ENCODE measurements at places on chromosomes 2 and 18.

DNA sequence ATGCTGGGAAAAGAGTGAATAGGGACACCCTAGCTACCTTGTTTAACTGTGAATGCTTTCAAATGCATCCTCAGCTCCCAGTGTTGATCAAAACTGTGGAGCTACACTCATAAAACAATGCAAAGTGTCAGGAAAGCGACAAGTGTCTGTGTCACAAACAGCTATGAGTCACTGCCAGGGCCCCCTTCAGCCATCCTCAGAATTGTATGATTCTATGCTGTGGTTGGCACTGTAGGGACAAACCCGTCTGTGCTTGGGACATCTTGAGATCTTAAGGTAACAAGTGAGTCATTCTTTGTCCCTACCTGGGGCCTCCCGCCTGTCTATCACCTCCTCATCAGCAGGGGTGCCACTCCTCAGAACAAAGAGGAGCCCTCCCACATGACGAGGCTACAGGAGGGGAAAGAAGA lies 42.4 kb downstream of the KLF7 start:
- no peak for DNase-seq

DNA sequence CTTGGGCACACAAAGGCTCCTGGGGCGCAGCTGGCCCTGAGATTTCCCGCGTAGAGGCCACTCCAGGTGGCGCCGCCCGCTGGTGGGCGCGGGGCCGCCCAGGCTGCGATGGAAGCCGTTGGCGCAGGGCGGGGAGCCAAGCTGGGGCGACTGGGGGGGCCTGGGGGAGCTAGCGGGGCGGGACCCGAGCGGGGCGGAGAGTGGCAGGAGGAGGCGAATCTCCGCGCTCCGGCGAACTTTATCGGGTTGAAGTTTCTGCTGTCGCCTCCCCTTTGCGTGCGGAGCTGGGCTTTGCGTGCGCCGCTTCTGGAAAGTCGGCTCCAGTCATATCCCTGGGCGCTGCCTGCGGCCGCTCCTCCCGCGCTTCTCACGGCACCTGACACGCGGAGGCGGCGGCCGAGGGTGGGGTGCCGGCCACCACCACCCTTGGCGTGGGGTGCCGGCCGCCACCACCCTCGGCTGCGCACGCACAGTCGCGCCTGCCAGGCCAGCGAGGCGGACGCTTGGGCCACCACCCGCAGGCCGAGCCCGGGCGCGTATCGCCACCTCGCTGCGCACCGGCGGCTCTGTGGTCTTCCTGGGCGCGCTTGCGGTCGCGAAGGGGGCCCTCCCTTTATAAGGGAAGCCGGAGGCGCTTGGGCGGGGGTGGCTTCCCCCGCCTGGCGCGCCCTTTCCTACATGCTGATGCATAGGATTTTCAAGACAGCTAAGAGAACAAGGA lies 919 bp upstream of the CYP1B1 start:
- no peak for DNase-seq

DNA sequence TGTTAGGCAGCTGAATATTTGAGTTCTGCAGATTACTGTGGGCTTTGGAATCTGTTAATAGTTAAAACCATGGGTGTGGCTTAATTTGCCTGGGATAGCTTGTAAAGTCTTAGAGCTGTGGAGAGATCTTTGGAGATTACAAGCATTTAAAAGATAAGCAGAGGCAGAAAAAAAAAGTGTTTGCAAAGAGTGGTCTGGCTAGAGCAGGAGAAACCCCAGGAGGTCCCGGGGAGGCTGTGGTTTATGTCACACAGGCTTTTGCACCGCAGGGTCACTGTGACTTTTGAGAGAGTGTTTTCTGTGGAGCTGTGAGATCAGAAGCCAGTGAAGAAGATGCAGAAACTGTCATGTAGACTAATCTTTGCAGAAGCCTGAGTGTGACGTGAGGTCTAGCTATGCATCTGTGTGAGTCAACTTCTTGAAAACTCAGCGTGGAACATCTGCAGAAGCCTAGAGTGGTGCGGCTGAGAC lies 49.0 kb downstream of the SETBP1 start:
- peak; percentile 28 for DNase-seq

DNA sequence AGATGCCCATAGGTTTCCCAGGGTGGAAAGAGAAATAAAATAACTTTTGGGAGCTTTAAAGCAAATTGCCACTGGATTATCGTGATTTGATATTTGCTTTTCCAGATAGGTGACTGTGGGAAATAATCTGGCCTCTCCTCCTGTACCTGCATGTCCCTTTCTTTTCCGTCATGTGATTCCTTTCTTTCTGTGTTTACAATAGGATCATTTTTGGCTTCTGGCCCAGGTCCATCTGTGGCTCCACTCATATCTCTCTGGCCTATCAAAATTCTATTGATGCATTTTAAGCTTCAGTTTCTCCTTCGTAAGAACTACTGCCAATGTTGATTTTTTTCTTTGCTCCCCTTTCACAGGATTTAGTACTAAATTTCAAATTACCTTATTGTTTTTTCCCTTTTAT lies 153.6 kb downstream of the CCDC85A start:
- DNase-seq, result no peak

DNA sequence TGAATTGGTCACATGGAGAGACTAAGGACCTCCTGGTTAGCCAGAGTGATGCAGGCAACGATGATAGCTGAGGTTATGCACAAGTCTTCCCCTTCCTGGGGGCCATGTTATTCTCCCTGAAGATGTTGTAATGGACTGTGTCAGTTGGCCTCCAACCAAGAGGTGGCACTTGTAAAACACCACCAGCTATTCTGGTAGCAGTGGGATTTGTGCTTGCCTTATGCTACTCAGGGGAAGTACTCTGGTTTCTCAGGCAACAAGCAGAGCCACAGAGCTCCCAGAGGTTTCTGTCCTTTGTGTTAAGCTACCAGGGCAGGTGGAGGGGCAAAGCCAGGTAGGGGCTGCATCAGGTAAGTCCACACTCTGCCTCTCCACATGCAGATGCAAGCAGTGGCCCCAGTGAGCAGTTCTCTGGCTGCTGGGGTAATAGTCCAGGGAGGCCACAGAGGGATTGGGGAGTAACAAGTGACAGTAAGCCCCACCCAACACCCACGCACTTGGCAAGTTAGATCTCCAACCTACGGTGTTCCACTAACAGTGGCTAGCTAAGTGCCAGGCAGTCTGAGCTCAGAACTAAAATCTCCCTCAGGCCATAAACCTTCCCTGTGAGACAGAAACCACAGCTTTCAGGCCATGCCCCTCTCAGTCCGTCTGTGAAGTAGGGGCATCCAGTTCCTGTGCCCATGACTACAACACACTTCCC lies 99.7 kb downstream of the RND3 start:
- DNase-seq, result no peak

DNA sequence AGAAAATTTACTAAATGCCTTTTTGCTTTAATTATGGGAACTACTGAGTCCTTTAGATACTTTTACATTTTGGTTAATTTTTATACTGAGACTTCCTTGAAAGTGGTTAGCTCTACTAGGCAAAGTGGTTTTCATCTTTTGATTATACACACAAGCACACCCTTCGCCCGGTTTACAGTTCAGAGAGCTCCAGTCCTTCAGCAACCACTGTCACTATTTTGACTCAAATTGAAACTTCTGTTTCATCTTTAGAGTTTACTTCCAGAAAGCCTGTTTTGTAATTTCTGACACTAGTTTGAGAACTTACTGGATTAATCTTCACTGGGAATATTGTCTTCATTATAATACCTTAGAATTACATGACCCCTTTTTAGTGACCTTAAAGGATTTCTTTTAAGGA lies 140.3 kb upstream of the FOSL2 start:
- DNase-seq, result no peak

DNA sequence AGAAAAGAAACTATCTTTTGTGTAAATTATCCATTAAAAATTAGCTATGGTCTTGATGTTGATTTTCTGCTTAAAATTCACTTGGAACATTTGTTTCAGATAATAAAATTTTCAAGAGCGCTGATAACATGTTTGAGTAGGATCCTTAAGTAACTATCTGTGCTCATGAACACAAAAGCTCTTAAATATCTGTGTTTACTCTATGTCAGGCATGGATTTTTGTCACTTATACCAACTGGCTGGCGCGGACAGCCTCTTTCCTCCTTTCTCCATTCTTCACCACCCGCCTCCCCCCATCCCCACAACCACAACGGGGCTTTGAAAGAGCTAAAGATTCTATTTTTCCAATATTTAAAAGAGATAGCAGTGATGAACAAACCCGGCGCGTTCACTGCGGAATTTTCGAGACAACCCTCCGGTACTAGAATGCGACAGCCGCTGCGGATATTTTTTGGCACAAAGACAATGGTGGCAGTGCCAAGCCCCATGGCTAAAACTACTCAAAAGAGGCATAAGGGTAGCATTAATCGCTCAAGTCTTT lies 181.5 kb downstream of the TCF4 start:
- no peak for DNase-seq

DNA sequence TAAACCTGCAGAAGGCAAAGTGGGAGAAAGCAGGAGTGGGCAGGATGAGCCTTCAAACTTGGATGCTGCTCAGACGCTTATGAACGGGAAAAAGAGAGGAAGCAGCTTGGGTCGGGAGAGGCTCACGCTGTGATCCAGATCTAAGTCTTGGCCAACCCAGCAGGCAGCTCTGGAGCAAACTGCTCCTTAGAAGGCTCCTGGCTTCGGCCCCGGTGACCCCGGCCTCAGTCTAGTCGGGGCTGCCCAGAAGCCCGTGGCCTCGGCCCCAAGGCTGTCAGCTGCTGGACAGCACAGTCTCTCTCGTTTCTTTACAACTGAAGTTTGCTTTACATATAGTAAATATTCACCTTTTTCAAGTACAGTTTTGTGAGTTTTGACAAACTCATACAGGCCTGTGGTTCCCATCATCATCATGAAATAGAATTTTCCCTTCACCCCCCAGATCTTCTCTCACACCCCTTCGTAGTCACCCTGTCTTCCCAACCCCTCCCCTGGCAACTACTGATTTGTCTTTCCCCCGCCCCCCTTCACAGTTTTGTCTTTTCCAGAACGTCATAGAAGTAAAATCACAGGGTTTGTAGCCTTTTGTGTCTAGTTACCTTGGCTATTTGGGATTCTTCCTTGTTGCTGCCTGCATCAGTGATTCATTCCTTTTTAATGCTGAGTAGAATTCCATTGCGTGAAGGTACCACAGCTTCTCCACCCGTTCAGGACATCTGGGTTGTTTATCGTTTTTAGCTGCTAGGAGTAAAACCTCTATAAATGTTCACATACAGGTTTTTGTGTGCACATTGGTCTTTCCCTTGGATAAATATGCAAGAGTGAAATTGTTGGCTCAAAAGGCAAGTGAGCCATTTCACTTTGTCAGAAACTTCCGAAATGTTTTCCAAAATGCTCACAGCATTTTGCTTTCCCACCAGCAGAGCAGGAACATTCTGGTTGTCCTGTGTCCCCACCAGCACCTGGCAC lies 35.1 kb downstream of the MYO7B start:
- no peak for DNase-seq

- DNase-seq, result no peak
Measured at GRCh38 chr2:241139531-241140444, 9.5 kb downstream of the PASK start.

DNA sequence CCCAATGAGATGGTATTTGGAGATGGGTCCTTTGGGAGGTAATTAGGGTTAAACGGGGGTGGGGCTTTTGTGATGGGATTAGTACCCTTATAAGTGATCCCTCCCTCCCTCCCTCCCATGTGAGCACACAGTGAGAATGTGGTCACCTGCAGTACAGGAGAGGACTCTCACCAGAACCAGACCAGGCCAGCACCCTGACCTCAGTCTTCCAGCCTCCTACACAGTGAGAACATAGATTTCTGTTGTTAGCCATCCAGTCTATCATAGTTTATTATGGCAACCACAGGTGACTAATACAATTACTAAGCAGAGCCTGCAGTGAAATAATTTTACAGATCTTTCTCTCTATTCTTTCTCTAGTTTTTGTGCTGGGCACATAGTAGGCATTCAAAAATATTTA lies 137.7 kb upstream of the PKDCC start:
- no peak for DNase-seq

DNA sequence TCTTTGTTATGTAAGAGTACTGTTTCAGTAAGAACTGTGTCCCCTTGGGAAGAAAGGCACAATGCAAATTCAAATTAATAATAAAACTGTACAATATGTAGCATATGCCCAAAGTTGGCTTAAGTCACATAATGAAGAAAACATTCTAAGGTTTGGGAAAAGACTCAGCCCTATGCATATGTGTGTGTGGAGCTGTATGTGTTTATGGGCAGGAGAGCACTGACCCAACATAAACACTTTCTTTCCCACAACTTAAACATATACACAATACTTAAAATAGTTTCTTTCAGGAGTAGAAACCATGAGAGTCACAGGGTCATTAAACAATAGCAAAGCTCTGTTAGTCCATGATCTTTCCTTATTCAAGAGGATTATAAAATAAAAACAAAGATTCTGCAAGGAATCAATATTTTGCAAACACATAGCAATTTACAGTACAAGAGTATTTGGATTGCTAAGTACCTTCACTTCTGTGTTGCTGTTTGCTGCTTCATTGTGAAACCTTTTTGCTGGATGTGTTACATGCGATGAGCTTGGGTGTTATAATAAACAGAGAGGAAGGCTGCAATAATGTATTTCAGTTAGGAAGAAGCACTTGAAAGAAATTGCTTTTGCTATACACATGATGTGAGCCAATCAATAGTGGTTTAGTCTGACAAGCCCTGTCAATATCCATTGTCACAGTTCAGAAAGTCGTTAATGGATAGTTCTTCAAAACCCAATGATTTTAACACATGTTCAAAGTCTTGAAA lies 347.3 kb downstream of the ARHGAP15 start:
- no peak for DNase-seq

DNA sequence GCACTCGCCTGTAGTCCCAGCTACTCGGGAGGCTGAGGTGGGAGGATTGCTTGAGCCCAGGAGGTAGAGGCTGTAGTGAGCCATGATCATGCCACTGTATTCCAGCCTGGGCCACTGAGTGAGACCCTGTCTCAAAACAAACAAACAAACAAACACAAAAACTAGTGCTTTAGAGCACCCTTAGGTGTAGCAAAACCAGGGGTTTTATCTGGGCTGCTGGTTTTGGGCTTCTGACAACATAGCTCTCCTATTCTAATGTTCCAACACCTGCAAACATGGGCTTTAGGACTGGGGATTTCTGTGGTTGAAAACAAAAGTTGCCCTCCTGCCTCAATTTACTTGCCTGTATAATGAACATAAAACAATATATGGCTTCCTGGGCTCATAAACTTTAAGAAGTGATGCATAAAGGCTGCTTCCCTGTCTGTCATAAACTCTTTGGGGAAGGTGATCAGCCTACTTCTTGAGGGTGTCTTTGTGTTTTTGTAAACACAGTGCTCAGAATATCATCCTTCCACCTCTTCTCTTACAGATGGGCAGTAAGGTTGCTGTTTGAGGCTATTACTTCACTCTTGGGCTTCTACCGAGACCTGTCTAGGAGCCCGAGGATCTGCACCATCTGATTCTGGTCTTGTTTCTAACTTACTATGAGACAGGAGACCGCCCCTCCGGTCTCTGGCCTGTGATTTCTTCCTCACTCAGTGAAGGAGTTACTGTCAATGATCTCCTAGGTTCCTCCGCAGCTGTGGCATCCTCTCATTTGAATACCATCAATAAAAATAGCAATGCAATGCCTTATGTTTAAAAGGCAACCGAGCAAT lies 246.5 kb downstream of the MYCN start:
- no peak for DNase-seq

DNA sequence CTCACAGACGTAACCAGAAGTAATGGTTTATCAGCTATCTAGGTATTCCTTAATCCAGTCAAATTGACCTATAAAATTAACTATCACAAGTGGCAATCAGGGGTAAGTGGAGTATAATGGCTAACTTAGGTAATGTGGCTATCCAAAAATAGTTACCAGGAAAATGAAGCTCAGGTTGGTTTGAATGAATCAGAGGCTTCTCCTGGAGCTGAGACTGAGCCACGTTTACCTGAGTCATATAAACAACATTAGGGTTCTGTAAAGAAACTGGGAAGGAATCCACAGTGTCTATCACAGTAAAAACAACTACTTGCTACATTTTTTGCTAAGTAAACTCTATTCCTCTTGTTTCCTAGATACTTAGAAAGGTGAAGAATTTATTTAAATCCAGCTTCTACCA lies 236.0 kb upstream of the SPHKAP start:
- no peak for DNase-seq
